ENCODE measurements at places on chromosomes 4 and X.

DNA sequence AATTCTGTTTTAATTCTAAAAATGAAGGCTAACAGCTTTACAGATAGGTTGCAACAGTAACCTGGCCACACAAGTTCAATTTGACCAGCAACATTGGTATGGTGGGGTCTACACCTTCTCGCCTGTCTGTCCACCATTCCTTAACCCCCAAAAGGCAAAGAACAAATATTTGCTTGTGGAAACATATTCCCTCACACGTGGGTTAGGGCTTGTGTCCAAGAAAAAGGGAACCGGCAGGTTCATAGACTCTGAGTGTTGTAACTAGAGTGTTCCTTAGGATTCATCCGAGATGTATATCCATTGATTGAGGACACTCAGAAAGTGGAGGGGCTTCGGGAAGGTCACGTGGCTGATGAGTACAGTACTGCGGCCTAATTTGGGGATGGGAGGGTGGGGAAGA, 54.1 kb downstream of the C4orf51 start:
- no peak for DNase-seq

GRCh38 chrX:107823456-107823855, 2.2 kb upstream of the MID2 start:
- no peak for DNase-seq

DNA sequence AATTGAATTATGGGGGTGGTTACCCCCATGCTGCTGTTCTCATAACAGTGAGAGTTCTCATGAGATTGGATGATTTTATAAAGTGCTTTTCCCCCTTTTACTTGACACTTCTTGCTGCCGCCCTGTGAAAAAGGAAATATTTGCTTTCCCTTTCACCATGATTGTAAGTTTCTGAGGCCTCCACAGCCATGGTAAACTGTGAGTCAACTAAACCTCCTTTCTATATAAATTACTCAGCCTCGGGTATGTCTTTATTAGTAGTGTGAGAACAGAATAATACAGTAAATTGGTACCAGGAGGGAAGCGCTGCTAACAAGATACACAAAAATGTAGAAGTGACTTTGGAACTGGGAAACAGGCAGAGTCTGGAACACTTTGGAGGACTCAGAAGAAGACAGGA, 1070.8 kb downstream of the FAM133A start:
- no peak for DNase-seq

- no peak for DNase-seq
These were observed 289.5 kb upstream of the BOD1L1 start for GRCh38 chr4:13917015-13917414.

- DNase-seq = no peak
These were observed 19.0 kb downstream of the FAM47E start for GRCh38 chr4:76270244-76271175.

DNA sequence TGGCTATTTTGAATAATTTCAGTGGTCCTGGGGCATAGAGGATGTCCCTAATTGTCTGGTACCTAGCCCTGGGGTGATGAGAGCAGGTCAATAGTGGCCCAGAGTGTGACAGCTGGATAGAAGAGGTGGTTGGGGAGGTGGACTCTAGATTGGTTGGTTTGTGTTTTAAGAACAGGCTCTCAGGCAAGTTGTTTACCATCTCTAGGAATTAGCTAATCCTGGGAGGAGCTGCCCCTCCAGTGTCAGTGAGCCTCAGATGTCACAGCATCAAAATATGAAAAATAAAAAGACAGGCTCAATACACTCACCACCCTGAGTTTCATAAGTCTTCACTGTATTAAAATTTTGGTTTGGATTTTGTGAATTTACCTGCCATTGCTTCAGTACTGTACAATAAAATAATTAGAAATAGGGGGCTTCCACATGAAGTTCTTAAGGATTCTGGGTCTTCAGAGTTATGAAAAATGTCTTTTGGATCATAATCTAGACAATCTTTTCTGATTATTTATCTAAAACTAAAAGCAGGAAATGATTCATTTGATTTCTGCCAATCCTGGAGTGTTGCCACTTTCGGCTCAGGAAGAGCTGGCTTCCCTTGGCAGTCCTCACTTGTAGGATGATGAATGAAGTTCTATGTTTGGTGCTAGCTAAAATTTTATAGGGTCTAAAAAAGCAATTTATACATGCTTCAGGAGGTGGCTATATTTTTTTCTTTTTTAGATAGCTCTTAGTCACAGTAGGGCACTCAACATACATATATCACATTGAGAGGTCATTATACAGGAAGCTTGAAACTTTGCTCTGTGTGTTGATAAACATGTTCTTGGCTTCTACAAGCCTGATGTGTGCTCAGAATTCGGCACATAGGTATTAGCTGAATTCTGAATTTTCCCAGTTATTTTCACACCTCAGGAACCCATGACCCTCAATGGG, 395.1 kb downstream of the RAB28 start:
- no peak for DNase-seq

DNA sequence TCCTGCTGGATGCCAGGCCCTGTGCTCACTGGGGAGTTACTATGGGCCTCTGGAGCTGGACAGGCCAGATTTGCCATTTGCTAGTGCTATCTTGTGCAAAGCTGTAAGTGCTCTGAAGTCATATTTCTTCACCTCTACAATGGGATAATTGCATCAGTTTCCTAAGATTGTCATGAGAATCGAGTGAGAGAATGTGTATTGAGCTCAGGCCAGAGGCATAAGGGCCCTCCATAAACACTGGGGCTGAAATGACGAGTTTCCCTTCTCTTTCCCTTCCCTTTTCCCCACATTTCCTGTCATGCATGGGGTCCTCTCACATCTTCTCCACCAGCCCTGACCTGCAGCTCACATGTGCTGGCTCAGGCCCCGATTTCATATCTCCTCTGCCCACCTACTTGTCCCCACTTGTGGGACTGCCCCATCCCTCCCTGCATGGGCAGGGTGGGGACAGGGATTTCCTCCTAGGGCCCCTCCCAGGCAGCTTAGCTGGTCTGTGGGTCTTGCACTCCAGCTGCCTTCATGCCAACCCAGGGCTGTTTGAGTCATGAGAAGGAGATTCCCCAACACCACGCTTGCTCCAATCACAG, 358.8 kb downstream of the MID1IP1 start:
- no peak for DNase-seq

DNA sequence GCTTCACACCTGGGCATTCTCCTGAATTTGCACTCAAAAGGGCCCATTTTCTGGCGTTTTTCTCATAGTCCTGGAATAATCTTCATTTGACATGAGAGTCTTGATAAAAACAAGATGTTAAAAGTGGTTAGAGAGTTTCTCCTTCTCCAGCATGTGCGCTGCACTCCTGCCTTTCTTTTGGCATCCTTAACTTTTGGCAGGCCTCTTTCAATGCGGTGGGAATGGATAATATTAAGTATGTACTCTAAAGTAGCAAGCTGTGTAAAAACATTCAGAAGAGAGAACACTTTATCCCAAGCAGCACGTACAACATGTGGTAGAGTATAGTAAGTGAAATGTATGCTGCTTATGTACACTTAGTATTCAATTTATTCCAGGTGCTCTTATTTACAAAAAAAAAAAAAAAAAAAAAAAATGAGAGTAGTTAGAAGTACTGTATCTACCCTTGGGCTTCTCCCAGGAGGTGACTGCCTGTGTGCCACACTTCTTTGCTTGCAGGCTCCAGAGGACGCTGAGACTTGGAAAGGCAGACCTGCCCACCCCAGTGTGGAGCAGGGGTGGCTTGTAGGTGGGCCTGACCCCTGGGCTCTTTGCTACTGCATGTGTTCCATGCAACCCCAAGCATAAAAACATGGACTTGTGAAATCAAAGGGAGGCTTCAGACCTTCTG, 3.9 kb downstream of the FGF2 start:
- DNase-seq = no peak

DNA sequence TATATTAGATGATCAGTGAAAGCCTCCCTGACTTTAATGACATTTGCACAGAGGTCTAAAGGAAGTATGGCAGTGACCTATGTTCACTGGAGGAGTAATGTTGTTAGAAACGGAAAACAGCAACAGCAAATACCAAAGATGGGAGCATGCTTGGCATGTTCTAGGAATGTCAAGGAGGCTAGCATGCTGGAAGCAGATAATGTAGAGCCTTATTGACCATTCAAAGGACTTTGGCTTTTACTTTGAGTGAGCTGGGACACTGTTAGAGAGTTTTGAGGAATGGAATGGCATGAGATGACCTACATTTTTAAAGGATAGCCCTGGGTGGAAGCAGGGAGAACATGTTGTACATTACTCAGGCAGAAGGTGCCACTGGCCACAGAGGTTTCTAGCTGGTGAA, 6.0 kb downstream of the RPA4 start:
- no peak for DNase-seq

GRCh38 chrX:103215425-103215991, 600 bp downstream of the BEX4 start:
- peak; percentile 5 for DNase-seq

DNA sequence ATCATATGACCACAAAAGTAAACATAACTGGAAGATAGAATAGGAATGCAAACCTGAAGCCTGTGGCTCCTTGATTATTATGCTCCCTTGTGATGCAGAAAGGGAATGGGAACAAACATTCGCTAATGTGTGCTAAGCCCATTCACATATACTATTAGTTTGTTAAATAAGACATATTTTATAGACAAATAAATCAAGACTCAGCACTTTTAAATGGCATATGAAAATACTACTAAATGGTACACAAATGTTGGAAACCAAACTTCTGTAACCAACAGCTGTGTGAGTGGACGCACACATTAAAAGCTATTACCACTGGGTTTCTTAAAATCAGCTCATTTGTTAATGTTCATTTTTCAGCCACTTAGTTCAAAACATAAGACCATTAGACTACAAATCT, 96.0 kb downstream of the CBR4 start:
- no peak for DNase-seq

- peak; percentile 10 for DNase-seq
These were observed at the start of gene MAGED2 for GRCh38 chrX:54807524-54808108. Gene MAGED2 (plus strand): TSS chrX:54807745. CDS start chrX:54809332, 1,587 bp downstream.

- no peak for DNase-seq
These were observed 118.0 kb upstream of the ATP6AP2 start for GRCh38 chrX:40462795-40463194.

- DNase-seq = no peak
These were observed 9.0 kb upstream of the GLOD5 start for GRCh38 chrX:48752498-48752897.

All from stimulated activated CD4-positive, alpha-beta T cell treated with anti-CD3 and anti-CD28 coated beads, Interleukin-1b, Interleukin-23, amount 100 ng/mL, for 48 hours (primary cell).